ENCODE measurements at places on chromosomes 16 and 17.

GRCh38 chr17:20284022-20284421, 183.3 kb downstream of the LGALS9B start:
- H3K36me3 ChIP-seq, result peaks cover 12% of the 10 kb centered on the region
- no peaks in the 10 kb centered on the region for H3K27me3 ChIP-seq
- H3K4me1 ChIP-seq, result peaks cover 23% of the 10 kb centered on the region

- DNase-seq, result no peak
- peaks cover 3% of the 10 kb centered on the region for H3K4me1 ChIP-seq
Measured at GRCh38 chr16:66036184-66036583, 330.3 kb upstream of the CDH5 start.

DNA sequence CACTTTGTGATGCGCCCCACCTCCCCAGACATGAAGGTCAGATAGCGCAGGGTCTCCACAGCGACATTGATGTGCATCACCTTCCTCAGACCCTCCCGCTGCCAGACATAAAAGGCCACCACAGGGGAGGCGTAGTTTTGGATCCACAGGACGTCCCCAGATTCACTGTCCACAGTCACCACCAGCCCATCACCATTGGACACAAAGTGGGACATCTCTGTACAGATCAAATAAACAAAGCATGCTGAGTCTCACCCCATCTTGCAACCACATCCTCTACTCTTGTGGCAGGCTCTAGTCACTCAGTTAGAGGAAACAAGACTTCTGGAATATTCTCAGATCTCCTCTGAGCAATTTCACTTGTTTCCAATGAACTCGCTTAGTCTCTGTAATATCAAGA, 46.3 kb upstream of the ICAM2 start:
- no peaks in the 10 kb centered on the region for H3K4me1 ChIP-seq
- no peaks in the 10 kb centered on the region for H3K36me3 ChIP-seq
- H3K27ac ChIP-seq, result no peak overlapping the region
- DNase-seq, result no peak

DNA sequence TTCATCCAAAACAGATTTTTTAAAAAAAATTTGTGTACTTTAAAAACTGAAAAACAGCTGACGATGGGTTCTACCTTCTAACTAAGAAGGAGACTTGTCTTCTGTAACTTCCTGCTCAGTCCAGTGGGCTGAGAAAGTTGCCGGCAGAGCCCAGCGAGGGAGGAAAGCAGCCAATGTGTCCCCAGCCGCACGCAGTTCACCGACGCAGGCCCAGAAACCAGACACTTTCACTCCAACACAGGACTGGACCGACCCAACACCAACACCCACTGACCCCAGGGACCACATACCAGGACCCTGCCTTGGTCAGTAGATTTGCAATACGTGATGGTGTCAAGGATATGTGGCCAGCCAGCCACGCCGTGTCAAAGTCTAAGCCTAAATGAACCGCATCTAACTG, 25.6 kb downstream of the TRAP1 start:
- DNase-seq, result no peak
- H3K4me3 ChIP-seq, result no peak overlapping the region
- peaks cover 14% of the 10 kb centered on the region for H3K36me3 ChIP-seq
- no peak overlapping the region for H3K27ac ChIP-seq
- H3K27me3 ChIP-seq, result no peaks in the 10 kb centered on the region

GRCh38 chr17:42325026-42325425, 36.7 kb downstream of the STAT5A start:
- H3K36me3 ChIP-seq, result peaks cover 93% of the 10 kb centered on the region
- H3K27me3 ChIP-seq, result no peaks in the 10 kb centered on the region
- no peak overlapping the region for H3K27ac ChIP-seq
- peaks cover 8% of the 10 kb centered on the region for H3K4me1 ChIP-seq
- DNase-seq, result no peak

DNA sequence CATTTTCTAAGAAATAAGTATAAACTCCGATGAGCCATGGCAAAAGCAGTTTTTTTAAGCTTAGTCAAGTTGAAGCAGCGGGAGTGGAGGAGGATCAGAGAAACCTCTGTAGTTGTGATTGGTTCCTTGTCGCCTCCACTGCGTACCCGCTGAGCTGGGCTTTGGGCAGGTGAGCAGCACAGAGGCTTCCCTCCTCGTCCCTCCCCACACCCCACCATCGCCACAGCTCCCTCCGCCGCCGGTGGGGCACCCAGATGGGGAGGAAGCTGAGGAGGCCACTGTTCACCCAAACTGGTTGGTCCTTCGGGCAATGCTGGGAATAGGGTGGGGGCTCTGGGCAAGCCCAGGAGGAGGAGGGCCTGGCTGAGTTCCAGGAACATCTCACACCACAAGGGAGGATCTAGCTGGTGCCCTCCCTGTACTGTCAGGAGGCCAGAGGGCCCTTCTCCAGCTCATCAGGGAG, 5.2 kb upstream of the MRPL38 start:
- H3K27me3 ChIP-seq, result no peaks in the 10 kb centered on the region
- H3K36me3 ChIP-seq, result peaks cover 2% of the 10 kb centered on the region
- H3K27ac ChIP-seq, result no peak overlapping the region
- no peak overlapping the region for H3K4me3 ChIP-seq
- H3K4me1 ChIP-seq, result peaks cover 2% of the 10 kb centered on the region

DNA sequence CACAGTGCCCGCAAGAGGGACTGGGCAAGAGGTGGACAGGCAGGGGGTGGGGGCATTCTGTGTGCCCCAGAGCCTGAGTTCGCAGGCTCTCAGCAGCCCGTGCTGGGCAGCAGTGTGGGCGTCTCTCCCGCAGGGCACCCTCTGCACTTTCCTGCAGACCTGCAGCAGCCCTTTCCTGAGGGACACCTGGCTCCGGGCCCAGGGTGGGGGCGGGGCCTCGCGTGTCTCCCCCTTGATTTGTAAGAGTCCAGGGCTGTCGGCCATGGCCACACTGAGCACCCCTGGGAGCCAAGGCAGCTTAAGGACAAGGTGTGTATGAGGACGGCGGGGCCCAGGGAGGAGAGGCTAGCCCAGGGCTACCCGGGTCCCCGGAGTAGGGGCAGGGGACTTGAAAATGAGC, 33.4 kb upstream of the SLC38A10 start:
- H3K4me3 ChIP-seq, result no peak overlapping the region
- no peaks in the 10 kb centered on the region for H3K36me3 ChIP-seq
- peaks cover 22% of the 10 kb centered on the region for H3K4me1 ChIP-seq
- no peak for DNase-seq

GRCh38 chr17:4968486-4969046, 949 bp upstream of the SPAG7 start:
- peaks cover 15% of the 10 kb centered on the region for H3K4me1 ChIP-seq
- DNase-seq, result no peak
- peak overlapping the region; percentile 82 for H3K27ac ChIP-seq
- no peaks in the 10 kb centered on the region for H3K27me3 ChIP-seq

- no peaks in the 10 kb centered on the region for H3K27me3 ChIP-seq
- no peak for DNase-seq
- peaks cover 34% of the 10 kb centered on the region for H3K36me3 ChIP-seq
- H3K4me1 ChIP-seq, result peaks cover 12% of the 10 kb centered on the region
Measured at GRCh38 chr16:3878610-3879009, 1.9 kb downstream of the CREBBP start.

GRCh38 chr17:8746501-8747236, 2.0 kb upstream of the CCDC42 start:
- no peaks in the 10 kb centered on the region for H3K36me3 ChIP-seq
- H3K27me3 ChIP-seq, result peaks cover 1% of the 10 kb centered on the region
- peaks cover 5% of the 10 kb centered on the region for H3K4me1 ChIP-seq
- H3K4me3 ChIP-seq, result peak overlapping the region; percentile 47

DNA sequence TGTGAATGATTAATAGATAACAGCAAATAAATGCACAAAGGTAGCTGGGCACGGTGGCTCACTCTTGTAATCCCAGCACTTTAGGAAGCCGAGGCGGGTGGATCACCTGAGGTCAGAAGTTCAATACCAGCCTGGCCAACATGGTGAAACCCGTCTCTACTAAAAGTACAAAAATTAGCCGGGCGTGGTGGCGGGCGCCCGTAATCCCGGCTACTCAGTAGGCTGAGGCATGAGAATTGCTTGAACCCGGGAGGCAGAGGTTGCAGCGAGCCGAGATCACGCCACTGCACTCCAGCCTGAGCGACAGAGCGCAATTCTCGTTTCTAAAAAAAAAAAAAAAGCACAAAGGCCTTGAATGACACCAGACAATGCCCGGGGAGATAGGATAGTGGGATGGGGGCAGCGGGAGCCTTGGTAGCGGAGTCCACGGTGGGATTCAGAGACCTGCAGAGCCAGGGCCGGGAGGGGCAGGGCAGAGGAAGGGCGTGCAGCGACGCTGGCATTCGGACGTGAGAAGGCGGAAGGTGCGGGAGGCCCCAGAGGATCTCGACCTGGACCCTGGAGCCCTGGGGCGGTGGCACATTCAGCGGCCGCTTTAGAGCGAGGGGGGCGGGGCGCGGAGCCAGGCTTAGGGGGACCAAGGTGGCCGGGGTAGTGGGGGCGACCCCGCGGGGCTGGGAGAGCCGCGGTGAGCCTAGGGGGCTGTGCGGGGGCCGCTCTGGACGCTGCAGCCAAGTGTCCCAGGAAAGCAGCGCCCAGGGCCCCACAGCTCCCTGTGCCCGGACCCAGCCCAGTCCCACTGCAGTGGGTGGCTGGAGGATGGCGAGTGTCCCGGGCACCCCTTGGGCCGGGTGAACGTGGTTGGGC, 999 bp upstream of the FLYWCH2 start:
- no peak overlapping the region for H3K27ac ChIP-seq
- peaks cover 5% of the 10 kb centered on the region for H3K4me1 ChIP-seq
- no peaks in the 10 kb centered on the region for H3K27me3 ChIP-seq
- H3K4me3 ChIP-seq, result peak overlapping the region; percentile 86
- DNase-seq, result no peak

DNA sequence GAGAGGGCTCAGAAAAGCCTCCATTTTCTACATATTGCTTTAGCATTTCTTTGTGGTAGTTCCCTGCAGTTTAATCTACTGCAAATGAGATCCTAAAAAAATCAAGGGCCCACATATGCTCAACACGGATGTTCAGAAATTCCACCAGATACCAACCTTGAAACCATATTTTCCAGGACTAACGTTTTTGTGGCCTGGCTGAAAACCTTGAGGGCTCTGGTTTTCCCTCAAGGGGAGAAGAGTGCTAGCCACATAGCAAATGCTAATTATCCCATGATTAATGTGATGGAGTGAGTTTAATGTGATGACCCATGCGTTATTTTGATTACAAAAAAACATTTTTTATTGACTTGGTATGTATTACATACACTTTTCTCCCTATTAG, 68.9 kb downstream of the SNX11 start:
- H3K27ac ChIP-seq, result no peak overlapping the region
- no peaks in the 10 kb centered on the region for H3K36me3 ChIP-seq
- no peak for DNase-seq

DNA sequence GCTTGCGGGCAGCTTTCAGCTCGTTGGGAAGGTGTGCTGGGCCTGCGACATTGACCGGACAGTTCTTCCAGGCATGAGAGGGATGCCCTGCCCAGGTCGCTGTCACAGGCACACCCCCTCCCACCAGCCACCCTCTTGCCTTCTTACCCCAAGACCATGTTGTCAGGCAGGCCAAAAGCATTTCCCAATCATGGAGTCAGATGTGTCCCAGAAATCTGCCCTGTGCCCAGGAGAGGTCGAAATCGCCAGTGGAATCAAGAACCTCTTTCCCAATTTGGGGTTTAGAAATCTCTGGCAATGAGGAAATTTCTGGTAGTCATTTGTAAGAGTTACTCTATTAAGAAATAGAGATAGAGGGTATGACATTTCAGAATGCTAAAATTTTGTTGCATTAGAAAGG, 177.1 kb downstream of the RAB11FIP4 start:
- no peak for DNase-seq
- peaks cover 10% of the 10 kb centered on the region for H3K4me1 ChIP-seq
- no peaks in the 10 kb centered on the region for H3K36me3 ChIP-seq
- H3K4me3 ChIP-seq, result no peak overlapping the region
- no peak overlapping the region for H3K27ac ChIP-seq

DNA sequence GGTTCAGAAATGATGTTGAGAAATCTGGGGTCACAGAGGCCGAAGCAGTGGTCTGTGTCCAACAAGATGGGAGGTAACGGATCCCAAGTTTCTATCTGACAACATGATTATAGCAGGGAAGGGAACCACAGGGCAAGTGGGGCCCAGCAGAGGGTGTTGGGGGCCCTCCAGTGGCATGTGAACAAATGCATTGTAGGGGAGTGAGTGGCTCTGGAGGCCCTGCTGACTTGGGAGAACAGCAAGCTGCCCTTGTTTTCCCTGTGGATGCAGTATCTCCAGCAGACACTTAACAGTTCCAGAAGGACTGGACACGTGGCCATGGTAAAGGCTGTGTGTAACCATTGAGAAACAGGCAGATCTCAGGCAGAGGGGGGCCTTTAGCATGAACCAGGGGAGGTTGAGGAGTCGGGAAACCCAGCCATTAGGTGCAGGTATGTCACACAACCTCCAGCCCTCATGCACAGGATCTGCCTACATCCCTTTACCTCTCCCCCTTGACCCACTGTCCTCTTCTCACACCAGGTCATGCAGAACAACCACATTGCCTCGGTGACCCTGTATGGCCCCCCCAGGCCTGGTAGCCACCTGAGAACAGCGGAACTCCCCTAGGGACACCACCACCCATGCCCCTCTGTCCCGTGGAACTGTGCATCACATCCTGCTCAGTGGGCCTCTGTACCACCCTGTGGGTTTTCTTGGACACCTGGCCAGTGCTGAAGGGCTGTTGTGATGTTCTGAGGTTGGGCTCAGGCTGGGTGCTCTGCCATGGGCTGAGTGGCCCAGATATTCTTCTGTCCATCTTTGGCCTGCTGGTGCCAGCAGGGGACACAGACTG, 4.1 kb downstream of the B3GNT9 start:
- no peak overlapping the region for H3K4me3 ChIP-seq
- H3K27ac ChIP-seq, result no peak overlapping the region
- DNase-seq, result no peak
- H3K27me3 ChIP-seq, result peaks cover 7% of the 10 kb centered on the region

DNA sequence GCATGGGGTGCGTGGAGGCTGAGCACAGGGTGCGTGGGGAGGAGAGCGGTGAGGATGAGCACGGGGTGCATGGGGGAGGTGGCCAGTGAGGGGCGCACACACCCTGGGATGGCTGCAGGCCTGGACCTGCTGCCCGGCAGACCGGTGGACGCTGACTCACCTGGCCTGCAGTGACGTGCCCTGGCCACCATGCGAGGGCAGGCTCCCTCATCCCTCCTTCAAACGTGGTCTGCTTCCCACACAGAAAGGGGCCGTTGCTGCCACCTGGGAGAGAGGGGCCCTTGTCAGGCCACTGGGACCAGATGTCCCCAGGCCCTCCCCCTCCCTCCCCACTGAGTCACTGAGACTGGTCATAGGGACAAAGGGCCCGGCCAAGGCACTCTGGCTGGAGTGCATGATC, 20.1 kb upstream of the APRT start:
- no peak for DNase-seq
- no peaks in the 10 kb centered on the region for H3K4me1 ChIP-seq
- H3K36me3 ChIP-seq, result no peaks in the 10 kb centered on the region
- no peak overlapping the region for H3K4me3 ChIP-seq
- no peak overlapping the region for H3K27ac ChIP-seq

All from neuronal stem cell (in vitro differentiated cells).